ENCODE measurements at places on chromosomes 2 and 18. TPM values are rescaled to one million over a fixed set of nuclear protein-coding genes. Genes with fewer than 3 reads are reported as not detected.

- DNase-seq, result no peak
Measured at GRCh38 chr2:125516496-125517109, 1139.4 kb upstream of the GYPC start.

DNA sequence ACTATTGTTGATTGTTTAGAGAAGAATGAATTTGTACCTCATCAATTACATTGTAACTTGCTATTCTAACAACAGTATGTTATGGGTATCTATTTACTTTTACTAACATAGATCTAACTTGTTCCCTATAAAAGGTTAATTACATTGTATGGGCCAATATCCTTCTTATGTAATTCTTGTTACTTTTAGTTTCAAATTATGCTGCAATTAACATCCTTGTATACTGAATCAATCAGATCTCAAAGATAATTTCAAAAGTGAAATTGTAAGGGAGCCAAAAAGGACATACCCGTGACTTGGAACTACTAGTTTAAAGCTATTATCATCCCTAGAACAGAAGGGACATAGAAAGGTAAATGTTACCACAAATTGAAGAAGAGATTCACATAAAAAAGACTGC is 79.9 kb upstream of the RIT2 start:
- DNase-seq, result no peak

- no peak for DNase-seq
Measured at GRCh38 chr2:48194641-48195040, 288.3 kb upstream of the FBXO11 start.

DNA sequence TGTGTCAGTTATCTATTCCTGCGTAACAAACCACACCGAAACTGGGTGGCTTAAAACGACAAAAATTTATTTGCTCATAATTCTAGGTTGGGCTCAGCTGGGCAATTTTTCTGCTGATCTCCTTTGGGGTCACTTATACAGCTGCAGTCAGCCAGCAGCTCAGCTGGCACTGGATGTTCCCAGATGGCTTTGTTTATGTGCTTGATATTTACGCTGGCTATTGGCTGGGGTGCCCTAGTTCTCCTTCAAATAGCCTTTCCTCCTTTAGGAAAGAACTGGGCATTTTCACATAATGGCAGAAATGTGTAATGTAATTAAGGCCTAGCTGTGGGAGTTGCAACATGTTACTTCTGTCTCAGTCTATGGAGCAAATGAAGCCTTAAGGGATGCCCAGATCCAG is 142.2 kb downstream of the B3GNT2 start:
- no peak for DNase-seq

DNA sequence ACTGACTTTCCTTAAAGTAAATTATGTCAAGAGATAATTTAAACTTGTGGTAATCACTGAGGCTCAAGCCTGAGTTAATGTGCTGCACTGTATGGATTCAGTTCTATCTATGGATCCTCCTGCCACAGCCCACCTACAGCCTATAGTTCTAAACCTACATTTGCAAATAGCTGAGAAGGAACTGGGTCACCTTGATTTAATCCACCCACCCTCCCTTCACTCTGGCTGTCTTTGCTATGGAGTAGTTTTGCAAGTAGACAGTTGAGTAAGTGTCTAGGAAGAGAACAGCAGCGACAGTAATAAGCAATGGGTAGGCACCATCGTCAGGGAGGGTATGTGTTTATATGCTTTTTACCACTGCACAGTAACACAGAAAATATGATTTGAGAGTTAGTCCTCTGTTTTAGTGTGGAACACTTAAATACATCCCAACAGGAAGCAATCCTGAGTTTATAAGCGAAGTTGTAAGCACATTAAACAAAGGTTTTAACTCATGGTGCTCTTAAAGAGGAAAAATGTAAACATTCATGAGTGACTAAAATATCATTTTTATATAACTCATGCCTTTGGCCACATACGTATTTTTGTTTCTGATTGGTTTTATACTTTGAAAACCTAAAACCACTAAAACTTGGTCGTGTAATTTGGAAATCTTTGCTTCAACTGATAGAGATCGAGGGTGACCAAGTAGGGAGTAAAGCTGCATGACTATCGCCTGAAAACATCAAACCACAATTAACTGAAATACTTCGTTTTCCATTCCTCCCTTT is 36.3 kb upstream of the CHRNA1 start:
- no peak for DNase-seq

DNA sequence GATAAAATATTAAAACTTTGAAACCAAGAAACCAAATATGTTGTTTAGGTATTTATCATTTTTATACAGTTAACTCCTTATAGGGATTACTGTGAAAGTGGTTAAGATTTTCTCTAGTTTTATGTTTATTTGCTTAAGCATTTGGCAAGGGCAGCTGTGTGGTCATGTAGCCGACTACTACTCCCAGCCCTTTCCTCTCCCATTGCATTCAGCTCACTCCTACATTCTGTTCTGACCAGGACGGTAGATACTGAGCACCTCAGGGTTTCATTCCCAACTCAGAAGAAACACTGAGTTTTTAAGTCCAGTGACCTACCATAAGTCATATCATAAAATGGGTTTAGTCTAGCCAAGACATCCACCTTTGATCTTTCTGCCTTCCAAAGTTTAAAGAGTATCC is 19.8 kb downstream of the FZD5 start:
- no peak for DNase-seq

- no peak for DNase-seq
Measured at GRCh38 chr2:99205491-99205890, 24.5 kb downstream of the MRPL30 start.

DNA sequence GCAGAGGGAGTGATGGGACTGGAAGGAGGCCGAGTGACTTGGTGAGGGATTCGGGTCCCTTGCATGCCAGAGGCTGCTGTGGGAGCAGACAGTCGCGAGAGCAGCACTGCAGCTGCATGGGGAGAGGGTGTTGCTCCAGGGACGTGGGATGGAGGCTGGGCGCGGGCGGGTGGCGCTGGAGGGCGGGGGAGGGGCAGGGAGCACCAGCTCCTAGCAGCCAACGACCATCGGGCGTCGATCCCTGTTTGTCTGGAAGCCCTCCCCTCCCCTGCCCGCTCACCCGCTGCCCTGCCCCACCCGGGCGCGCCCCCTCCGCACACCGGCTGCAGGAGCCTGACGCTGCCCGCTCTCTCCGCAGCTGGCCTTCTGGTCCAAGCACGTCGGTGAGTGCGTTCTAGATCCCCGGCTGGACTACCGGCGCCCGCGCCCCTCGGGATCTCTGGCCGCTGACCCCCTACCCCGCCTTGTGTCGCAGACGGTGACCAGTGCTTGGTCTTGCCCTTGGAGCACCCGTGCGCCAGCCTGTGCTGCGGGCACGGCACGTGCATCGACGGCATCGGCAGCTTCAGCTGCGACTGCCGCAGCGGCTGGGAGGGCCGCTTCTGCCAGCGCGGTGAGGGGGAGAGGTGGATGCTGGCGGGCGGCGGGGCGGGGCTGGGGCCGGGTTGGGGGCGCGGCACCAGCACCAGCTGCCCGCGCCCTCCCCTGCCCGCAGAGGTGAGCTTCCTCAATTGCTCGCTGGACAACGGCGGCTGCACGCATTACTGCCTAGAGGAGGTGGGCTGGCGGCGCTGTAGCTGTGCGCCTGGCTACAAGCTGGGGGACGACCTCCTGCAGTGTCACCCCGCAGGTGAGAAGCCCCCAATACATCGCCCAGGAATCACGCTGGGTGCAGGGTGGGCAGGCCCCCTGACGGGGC is 4.6 kb downstream of the PROC start:
- DNase-seq, result no peak

- no peak for DNase-seq
Measured at GRCh38 chr2:160720098-160720497, 226.5 kb upstream of the RBMS1 start.

- no peak for DNase-seq
Measured at GRCh38 chr18:70663141-70663540, 374.3 kb downstream of the SOCS6 start.

DNA sequence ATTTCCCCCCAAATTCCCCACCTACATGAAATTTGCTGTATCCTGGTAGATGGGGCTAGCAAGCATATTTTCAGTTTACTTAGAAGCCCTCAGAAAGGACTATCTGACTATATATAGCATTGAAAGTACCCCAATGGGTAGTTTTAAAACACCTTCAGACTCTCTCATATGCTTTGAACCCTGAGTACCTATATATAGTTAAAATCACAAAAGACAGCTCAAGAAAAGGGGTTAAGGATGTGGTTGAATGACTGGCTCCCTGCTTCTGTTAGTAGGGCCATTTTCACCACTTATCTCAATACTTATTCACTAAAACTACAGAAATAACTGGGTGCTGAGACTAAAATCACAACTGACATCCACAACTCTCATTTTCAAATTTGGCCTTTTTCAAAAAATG is 18.5 kb downstream of the WDPCP start:
- no peak for DNase-seq

- no peak for DNase-seq
Measured at GRCh38 chr2:121346407-121346806, 61.4 kb upstream of the TFCP2L1 start.

GRCh38 chr2:225998653-225999052 is 599.1 kb downstream of the NYAP2 start:
- no peak for DNase-seq

GRCh38 chr2:119255760-119256581 is 32.3 kb downstream of the STEAP3 start:
- DNase-seq, result no peak

- DNase-seq, result no peak
Measured at GRCh38 chr2:23661276-23662050, 265.5 kb downstream of the ATAD2B start.

DNA sequence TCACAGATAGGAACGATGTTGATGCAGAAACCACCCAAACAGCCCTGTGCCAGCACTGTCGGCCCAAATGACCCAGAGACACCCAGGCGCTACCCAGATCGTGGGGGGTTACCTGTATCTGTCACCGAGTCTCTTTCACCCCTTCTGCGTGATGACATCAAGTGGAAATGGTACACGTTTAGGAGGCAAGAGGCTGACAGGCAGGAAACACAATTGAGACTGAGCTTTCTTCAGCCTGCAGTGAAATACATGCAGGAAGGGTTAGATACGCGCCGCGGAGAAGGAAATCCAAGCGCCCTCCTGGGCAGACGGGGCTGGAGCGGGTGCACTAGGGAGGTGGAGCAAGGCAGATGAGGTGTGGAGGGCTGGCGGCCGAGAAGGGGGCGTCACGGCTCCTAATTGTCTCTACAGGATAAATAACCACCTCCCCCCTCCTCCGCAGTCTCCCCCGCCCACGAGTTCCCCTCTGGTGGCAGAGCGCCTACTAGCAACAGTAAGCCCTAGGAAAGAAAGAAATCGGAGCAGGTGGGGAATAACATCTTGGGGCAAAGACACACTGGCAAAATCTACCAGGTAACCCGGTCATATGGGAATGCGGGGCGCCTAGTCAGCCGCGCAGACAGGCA is at the start of gene RNF152:
Gene RNF152, minus strand, starts transcription at position 325 of the 626 bp plus-strand sequence. CDS start 76,544 bp downstream, outside the sequence.
- no peak for DNase-seq

DNA sequence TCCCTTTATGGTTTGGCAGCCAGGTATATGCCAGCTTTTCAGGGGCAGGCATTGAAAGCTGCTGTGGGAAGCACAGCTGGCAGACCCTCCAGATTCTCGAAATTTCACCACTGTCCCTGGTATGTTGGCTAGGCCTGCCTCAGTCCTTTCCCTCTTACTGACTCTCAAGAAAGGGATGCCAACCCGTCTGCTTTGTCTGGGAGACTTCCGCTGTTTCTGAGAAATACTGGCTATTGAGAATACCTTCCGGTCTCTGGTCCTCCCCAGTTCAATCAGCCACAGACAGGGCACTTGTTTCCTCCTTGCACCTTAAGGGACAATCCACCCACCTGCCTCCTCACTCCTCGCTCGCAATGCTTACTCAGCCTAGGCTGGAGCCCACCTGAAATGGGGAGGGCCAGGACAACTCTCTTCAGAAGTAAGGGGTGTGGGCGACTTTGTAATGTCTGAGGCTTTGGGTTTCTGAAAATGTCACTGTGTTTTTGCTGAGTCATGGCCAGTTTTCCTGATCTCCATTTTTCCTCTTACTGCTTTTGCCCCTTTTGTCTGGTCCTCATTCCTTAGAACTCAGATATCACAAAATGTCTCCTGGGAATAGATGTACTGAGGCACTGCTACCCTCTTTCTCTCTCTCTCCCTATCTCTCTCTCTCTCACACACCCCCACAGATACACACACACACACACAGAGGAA is 571.1 kb downstream of the TNS1 start:
- no peak for DNase-seq

DNA sequence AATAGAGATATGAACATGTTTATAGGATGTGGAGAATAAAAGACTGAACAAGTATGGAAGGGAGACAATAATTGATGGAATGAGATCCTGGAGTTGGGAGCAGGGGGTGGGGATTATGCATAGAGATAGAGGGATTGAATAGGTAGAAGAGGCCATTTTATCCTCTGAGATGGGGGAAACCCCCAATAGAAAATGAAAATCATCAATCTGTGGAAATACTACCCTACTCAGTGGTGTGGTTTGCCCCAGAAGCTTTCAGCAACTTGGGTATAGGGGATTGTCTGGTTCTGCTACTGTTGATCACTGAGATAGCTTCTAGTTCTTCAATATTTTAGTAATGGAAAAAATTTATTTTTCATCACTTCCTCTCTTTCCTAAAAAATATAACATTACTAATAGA is 41.1 kb upstream of the RMND5A start:
- no peak for DNase-seq

GRCh38 chr2:169983506-169983905 is 156.3 kb downstream of the UBR3 start:
- DNase-seq, result no peak

DNA sequence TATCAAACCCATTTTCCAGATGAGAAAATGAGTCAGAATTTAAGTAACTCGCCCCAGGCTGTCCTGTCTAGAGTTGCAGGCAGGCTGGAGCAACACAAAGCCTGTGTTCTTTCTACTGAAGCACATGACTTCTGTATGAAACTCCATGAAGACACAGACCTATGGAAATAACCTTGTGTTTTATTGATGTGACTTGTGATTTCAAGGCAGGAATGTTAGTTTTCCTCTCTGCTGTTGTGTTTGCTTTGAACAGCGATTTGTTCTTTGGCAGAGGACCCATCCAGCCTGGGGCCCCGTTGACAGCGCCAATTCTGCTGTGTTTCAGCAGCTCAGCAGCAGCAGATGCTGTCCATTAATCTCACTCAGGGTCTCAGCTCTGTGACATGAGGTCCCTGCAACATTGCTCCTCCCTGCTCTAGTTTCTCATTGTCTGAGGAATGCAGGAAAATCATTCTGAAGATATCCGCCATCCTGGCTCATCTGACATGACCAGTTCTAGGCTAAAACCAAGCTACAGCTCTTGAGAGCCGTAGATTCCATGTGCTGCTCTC is 344.3 kb upstream of the RAB12 start:
- DNase-seq, result no peak

DNA sequence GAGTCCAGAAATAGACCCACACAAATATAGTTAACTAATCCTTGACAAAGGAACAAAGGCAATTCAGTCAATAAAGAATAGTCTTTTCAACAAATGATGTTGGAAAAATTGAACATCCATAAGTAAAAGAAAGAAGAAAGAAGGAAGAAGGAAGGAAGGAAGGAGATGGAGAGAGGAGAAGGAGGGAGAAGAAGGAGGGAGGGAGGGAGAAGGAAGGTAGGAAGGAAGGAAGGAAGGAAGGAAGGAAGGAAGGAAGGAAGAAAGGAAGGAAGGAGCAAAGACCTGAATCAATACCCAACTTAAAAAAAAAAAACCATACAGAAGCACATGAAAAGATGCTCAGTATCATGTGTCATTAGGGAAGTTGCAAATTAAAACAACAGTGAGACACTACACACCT is 148.3 kb downstream of the ATL2 start:
- DNase-seq, result no peak

GRCh38 chr2:121698318-121698930 is 38.3 kb downstream of the NIFK start:
- peak; percentile 9 for DNase-seq

Gene FBXO48
- 0.63 TPM for total RNA-seq

Gene CLHC1
- total RNA-seq, result 19.7 TPM

Gene GPR45
- not detected for total RNA-seq

Gene MBD5
- 31.1 TPM for total RNA-seq

Gene GAL3ST2
- total RNA-seq, result 1.3 TPM

Gene PIEZO2
- total RNA-seq, result 142 TPM

Gene CCDC85A
- total RNA-seq, result 0.51 TPM

Data from chondrocyte (in vitro differentiated cells).